ENCODE measurements at places on chromosomes 2 and 18.
A peak's percentile ranks its signal among the peaks of the same experiment; 100 is the strongest.

DNA sequence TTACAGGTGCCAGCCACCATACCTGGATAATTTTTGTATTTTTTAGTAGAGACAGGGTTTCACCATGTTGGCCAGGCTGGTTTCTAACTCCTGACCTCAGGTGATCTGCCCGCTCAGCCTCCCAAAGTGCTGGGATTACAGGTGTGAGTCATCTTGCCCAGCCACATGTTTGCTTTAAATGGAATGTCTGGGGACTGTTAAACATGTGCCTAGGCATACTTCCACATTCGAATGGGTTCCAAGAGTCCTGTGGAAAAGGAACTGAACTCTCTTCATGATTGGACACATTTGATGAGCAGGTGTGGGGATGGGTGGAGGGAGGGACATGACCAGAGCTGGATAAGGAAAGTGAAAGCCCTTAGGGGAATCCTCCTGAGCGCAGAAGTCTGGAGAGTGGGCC, 58.4 kb upstream of the GREB1L start:
- DNase-seq: no peak

- no peak for DNase-seq
These were observed 13.2 kb downstream of the USP40 start for GRCh38 chr2:233553366-233553765.

DNA sequence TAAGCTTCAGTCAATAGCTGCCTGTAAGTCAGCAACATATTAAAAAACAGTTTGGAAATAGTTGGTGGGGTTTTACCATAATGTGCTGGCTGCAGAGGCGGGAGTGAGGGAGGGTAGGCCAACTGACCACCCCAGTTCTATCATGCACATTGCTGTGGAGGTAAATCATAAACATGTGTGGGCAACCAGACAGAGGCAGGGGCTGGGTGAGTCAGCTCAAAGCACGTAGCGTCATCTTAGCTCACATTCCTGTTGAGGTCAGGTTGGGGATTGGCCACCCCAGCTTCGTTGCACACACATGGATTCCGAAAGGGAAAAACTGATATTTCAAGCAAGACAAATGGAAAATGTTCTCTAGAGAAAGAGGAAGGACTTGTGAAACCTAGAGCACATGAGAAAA, 19.5 kb downstream of the GPR45 start:
- DNase-seq: no peak

GRCh38 chr18:40577239-40577980, 1377.6 kb upstream of the PIK3C3 start:
- DNase-seq: no peak

- DNase-seq: no peak
These were observed 211.4 kb downstream of the ZBTB7C start for GRCh38 chr18:48197819-48198218.

DNA sequence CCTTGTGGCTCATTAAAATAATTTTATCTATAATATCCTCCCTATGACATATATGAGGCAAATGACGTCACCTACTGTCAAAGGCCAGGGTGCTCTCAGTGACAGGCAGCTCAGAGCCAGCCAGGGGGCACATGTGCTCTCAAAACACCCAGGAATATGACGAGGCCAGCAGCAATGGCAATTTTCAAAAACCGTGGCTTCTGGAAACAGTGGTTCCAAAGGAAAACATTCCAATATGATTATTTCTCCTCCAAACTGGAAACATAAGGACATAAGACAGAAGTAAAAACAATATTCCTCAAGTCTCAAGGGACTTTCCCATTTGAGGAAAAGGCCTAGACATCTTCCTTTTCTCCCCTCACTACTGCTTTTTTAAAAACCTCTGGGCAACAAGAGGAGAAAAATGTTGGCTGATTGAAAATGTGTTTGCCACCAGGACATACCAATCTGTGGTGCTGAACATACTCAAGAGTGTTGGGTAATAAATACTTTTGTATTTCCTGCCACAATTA, 40.8 kb downstream of the RNF152 start:
- DNase-seq: no peak

GRCh38 chr18:44679914-44680272, 795 bp upstream of the SETBP1 start:
- DNase-seq: no peak

GRCh38 chr2:28681606-28682005, 70.0 kb upstream of the PPP1CB start:
- DNase-seq: no peak

- DNase-seq: no peak
These were observed 302.5 kb downstream of the PIEZO2 start for GRCh38 chr18:10846657-10847407.

- DNase-seq: no peak
These were observed 189.7 kb downstream of the ADCYAP1 start for GRCh38 chr18:1094409-1094808.

- no peak for DNase-seq
These were observed 637.4 kb upstream of the CDH2 start for GRCh38 chr18:28814365-28814764.

GRCh38 chr18:39200153-39200552, 1634.6 kb upstream of the CELF4 start:
- DNase-seq: no peak

GRCh38 chr2:231932711-231932970, 6.4 kb upstream of the NPPC start:
- DNase-seq: peak; percentile 33

DNA sequence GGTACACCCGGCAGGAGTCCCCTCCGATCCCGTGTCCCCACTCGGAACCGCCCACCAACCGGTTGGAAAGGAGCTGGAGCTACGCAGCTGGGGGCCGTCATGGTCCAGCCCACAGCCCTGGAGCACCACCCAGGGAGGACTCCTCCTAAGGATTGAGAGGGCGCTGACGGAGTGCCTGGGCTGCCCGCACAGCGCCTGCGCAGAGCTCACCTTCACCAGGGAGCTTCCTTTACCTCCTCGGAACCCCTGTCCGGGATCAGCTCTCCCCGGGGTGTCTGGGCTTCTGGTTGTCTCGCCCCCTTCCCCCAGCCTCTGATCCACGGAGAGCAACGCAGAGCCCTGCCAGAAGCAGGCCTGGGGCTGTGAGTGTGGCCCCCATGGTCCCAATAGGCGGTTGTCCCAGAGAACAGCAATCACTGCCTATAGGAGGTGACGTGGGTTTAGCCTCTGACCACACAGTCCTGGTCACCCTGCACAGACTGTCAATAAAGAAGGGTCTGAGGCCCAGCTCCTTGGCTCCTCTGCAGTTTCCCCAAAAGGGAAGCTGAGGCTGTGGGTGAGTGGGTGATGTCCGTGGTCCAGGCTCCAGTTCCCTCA, 14.6 kb downstream of the ALPG start:
- no peak for DNase-seq

- DNase-seq: no peak
These were observed 11.2 kb upstream of the PROM2 start for GRCh38 chr2:95262896-95263542.

DNA sequence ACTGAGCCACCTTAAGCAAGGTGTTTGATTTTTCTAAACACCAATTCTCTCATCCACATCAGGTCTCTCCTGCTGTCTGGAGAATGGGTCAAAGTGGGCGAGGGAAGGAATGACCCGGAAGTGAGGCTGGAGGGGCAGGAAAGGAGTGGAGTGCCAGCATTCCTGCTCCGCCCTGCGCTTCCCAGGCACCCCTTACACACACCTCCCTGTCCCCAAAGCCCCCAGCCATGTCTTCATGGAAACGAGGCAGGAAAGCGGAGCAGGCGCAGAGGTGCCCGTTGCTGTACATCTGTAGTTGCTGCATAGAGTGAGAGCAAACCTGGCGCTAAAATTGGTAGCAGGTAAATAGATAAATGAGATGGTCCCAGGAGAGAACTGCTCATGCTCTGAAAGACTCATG, 27.2 kb upstream of the NT5DC4 start:
- DNase-seq: no peak

GRCh38 chr18:79542876-79543750, 136.5 kb upstream of the CTDP1 start:
- DNase-seq: no peak

GRCh38 chr18:26863122-26863879, 2.2 kb downstream of the AQP4 start:
- no peak for DNase-seq

DNA sequence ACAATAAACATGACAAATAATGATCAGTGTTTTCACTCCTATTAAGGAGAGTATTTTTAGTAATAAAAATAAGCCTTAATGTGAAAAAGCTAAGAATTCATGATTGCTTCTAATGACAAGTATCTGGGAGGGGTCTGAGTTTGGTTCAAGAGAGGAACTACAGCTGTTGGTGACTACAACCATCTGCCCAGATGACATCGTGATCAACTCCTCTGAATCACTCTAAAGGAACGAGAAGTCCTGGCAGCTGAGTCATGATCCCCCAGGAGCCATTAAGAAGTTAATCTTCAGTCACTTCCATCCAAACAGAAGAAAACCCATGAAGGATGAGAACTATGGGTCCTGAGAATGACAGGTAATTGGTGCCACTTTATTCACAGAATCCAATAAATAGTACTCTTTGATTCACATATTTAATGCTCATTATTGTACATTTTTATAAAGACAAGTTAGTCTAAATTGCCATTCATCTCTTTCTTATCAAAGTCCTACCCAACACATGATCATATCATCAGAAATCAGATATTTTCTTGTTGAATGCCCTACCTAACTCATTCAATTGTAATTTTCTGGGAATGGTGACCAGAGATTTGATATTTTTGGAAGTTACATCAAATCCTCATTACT, 6.8 kb downstream of the TFPI start:
- DNase-seq: no peak

DNA sequence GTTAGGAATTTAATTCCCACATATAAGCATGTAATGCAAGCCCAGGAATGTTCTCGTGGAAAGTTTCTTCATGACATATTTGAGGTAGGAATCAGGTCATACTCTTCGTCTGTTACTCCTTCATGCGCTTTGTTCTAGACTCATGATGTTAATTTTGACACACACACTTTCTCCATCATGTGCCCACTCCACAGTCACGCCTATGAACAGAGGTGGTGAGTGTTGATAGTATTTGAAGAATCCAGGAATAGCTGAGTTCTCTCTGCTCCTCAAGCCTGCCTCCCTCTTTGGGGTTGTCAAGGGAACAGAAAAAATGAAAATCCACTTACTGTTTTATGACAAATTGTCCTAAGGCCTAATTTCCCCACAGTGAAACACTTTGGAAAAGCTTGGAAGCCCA, 117.3 kb upstream of the SERPINE2 start:
- DNase-seq: no peak

- no peak for DNase-seq
These were observed 70.0 kb downstream of the COL6A3 start for GRCh38 chr2:237343993-237344392.

DNA sequence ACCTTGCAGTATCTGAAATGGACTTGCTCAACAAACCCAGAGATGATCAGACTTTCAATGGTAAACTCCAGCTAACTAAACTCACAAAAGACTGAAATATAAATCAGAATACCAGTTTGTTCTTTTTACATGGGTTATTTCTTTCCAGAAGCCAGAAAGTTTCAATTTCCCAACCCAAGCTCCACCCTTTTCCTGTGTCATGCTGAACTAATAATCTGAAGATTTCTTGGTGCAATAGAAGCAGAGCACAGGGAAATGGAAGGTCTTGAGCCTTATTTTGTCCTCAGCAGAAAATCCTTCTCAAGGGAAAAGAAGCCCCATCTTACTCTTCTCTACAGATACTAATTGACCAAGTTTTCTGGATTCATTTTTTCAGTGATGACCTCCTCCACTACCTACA, 93.3 kb upstream of the PAPOLG start:
- no peak for DNase-seq

GRCh38 chr2:105103481-105103880, 65.6 kb downstream of the MRPS9 start:
- DNase-seq: no peak

DNA sequence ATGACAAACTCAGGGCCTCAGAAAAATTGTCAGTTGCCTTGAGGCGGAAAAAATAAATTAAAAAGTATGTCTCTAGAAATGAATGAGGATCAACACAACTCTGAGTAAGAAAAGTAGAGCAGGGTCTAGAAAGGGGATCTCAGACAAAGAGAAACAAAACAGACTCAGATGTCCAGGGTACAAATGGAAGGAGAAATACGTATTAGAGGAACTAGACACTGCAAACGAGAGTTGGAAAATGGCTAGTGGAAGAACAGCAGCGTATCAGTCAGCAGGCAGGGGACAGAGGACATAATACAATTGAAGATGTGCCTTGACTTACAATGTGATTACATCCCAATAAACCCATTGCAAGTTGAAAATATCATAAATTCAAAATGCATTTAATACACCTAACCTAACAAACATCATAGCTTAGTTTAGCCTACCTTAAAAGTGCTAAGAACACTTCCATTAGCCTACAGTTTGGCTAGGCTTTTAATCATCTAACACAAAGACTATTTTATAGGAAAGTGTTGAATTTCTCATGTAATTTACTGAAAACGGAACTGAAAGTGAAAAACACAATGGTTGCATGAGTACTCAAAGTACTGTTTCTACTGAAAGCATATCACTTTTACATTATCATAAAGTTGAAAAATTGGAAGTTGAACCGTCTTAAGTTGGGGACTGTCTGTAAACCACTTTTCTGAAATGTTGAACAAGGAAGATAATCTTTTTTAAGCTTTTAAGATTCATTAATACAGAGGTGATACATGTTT, 182.8 kb downstream of the NBAS start:
- no peak for DNase-seq

- DNase-seq: no peak
These were observed 31.8 kb downstream of the NCK2 start for GRCh38 chr2:105776560-105776928.

DNA sequence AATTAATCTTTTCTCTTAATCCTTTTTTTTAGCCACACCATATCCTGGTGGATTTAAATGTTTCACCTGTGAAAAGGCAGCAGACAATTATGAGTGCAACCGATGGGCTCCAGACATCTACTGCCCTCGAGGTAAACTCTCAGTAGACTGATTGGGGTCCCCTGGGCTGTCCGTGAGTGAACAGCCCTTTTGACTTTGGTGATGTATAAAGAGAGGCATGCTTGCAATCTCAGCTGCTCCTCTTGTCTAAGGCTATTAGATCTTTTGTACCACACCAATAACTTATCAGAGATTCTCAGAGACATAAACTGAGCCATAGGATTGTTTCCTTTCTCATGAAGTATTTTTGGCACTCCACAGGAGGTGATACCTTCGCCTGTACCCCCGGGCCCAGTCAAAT, 118.6 kb downstream of the LYPD6 start:
- DNase-seq: no peak

- peak; percentile 33 for DNase-seq
These were observed 53.7 kb downstream of the EPHA4 start for GRCh38 chr2:221518201-221518934.

DNA sequence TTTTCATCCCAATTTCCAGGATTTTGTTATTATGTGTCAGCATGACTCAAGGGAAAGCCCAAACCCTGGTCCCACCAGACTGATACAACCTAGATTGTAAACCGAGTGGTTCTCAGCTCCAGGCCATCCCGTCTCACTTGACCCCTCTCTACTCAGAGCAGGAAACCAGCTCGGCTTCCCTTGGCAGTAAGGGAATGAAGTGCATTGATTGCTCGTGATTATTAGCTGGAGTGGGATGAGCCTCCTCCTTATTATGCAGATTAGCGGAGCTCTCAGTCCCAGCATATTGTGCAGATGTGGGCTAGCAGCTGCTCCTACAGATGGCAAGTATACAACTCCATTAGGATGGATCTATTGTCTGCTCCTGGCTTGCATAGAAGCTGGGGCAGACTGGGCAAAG, 167.6 kb downstream of the LNPK start:
- no peak for DNase-seq
